ENCODE measurements at places on chromosomes 4 and X.

GRCh38 chrX:37906357-37906756, 59.0 kb upstream of the DYNLT3 start:
- no peak for DNase-seq

GRCh38 chrX:68332201-68332731, 101.0 kb downstream of the OPHN1 start:
- DNase-seq: peak; percentile 52

- DNase-seq: no peak
Measured at GRCh38 chrX:56762220-56762619, 33.2 kb downstream of the NBDY start.

GRCh38 chr4:42512226-42512625, 114.9 kb downstream of the SHISA3 start:
- no peak for DNase-seq

DNA sequence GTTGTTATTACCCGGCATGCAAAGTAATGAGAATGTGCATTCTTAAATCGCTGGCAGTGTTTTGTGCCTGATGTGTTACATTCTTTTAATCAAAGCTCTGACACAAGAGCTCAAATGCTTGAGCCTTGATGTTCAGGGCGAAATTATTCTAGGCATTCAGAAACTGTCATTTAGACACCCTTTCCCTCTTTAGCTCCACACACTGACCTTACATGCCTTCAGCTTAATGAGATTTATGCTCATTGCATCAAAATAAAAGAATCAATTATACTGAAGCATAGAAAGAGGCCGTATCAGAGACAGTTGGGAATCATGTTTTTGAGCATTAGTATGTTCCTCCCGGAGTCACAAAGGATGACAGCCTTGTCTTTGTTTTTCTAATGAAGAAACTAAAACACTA, 56.7 kb downstream of the FAM114A1 start:
- DNase-seq: no peak

DNA sequence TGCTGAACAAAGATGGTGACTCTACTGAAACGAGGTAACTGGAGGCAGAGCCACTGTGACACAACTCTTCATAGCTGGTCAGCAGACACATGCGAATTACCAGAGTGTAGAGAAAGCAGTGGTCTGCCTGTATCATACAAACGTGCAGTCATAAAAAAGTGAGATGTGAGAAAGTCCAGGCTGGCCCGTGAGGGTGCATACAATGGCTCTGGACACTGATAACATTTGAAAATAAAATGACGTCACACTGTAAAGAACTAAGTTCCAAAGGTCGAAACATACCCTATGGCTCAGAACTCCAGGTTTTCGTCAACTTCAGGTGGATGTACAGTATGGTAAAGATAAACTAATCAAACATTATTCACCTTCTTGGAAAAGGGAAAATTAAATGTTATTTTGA, 95.7 kb downstream of the SHISA3 start:
- DNase-seq: no peak

GRCh38 chrX:48938721-48939425, 18.5 kb downstream of the OTUD5 start:
- no peak for DNase-seq

GRCh38 chr4:28562913-28563312, 1702.3 kb downstream of the STIM2 start:
- no peak for DNase-seq
